ENCODE measurements at places on chromosomes 16 and 17.
A peak's percentile ranks its signal among the peaks of the same experiment; 100 is the strongest.

DNA sequence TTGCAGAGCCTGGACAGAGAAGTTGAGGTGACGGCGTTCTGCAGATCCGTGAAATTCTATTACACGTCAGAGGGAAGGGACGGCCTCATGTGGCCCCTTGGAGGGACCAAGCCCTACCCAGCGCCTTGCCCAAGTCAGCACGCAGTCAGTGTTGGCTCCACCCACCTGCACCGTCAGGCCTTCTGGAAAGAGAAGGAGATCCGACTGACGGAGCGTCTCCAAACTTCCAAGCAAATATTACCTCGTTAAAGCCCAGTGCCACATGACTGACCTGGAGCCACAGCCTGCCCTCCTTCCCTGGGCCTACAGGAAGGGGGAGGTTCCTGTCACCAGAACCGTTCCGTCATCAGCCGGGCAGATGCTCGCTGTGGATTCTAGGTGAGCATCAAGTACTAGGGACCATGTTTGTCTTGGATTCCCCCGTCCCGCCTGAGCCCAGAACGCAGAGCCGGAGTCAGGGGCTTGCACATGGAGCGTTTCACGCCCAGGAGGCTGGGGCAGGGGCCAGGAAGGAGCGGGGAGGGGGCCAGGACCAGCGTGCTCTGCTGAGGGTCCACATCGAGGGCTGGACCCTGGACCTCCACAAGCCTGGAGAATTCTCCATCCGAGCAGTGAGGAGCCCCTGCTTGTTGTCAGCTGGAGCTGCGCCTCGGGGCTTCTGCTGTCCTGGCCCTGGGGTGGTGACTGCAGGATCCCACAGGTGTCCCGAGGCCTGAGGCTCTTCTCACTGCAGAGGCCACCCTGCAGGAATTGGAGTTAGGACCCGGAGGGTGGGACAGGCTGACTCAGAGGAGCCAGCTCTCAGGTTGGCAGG lies 22.6 kb upstream of the METRNL start:
- no peak for DNase-seq

GRCh38 chr16:31754998-31755615 lies 118.5 kb upstream of the ZNF267 start:
- DNase-seq = no peak

GRCh38 chr16:66270333-66270927 lies 96.1 kb upstream of the CDH5 start:
- DNase-seq = peak; percentile 88

- no peak for DNase-seq
Measured at GRCh38 chr17:60598001-60598736, 1.8 kb upstream of the PPM1D start.

GRCh38 chr17:18224387-18225120 lies 881 bp upstream of the LLGL1 start:
- no peak for DNase-seq
